Kidney (tissue), 22 donors: ENCODE measurements at places on chromosomes 5 and 9.

DNA sequence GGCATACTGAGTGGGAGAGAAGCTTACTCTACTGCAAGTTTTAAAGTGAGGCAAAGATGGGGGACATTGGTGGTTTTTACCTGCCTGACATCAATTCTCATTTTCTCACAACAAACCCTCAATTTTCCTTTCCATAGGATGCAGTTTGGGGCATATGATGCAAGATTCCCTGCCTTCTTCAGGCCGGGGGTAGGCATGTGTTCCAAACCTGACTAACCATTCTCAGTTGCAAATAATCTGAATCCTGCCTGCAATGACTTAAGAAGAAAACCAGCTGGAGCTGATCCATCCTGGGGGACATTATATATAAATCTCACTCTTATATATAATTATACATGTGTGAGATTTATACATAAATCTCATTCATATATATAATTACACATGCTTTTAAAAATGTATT lies 223.6 kb upstream of the EFNA5 start:
- DNase-seq = no peak

- DNase-seq = no peak
Observed at GRCh38 chr9:72579880-72580550, 58.6 kb downstream of the TMC1 start.

DNA sequence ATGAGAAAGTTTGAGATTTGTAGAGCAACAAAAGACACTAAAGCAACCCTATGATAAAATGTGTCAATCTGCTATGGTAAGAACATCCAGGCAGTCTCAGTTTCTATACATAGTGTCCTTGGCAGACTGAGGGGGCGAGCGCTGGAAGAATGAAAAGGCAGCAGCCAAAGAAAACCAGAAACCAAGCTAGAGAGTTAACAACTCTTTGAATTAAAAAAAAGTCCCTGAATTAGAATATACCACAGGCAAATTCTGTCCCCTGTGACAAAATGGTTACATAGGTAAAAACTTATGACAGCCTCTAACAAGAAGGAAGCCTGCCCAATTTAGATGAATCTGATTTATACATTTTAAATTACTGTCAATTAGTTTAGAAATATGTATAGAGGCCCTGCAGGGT lies 106.7 kb downstream of the OXCT1 start:
- DNase-seq = no peak

DNA sequence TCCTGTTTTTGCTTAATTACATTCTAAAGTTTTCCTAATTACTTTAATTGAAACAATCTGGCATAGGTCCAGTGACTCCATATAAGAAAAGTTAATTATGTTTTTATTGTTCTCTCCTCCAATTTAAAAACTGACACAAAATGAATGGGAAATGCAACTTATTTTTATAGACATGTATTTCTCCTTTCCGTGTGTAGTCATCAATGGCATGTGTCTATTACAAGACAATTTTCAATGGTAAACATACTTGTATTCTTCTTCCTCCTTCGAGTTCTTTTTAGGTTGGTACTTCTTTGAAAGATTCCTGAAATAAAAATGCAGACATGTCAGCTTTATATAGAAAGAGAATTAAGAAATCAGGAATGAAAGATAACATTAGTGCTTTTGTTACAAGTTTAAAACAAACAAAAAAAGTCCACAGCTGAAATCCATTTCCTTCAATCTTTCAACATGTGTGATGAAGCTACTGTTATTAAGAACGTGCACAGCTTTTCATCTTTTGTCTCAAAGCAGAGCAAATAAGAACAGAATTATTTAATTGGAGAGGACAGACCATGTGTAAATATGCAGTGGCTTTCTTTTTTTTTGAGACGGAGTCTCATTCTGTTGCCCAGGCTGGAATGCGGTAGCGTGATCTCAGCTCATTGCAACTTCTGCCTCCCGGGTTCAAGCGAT lies 63.8 kb downstream of the FNBP1 start:
- no peak for DNase-seq

- no peak for DNase-seq
Observed at GRCh38 chr9:72808446-72808768, 144.4 kb downstream of the ALDH1A1 start.

GRCh38 chr5:172502410-172502809 lies 48.1 kb upstream of the SH3PXD2B start:
- DNase-seq = no peak

DNA sequence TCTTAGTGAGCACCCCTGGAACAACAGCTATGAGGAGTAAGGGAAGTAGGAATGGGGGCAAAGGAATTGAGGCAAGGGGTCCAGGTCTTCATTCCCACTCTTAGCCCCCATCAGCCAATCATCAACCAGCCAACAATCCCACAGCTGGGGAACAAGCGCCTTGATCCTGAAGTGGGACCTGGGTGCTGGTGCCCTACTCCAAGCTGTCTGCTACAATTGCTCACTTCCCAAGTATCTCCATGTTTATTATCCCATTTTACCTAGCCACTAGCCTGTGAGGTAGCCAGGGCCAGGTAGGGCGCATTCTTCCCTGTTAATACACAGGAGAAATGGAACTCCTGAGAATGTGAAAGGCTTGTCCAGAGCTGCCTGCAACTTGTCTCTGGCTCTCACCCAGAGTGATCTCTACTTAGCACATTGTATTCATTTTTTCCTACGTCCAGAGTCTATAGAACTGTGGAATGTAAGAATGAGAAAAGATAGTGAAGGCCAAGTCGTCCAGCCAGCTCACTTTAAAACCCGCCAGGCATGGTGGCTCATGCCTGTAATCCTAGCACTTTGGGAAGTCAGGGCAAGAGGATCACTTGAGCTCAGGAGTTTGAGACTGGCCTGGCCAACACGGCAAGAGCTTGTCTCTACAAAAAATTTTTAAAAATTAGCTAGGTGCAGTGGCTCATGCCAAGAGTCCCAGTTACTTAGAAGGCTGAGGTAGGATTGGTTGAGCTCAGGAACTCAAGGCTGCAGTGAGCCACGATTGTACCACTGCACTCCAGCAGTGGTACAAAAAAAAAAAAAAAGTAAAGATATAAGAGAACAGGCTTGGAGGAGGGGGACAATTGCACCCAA lies 6.2 kb upstream of the DNAJC18 start:
- no peak for DNase-seq

DNA sequence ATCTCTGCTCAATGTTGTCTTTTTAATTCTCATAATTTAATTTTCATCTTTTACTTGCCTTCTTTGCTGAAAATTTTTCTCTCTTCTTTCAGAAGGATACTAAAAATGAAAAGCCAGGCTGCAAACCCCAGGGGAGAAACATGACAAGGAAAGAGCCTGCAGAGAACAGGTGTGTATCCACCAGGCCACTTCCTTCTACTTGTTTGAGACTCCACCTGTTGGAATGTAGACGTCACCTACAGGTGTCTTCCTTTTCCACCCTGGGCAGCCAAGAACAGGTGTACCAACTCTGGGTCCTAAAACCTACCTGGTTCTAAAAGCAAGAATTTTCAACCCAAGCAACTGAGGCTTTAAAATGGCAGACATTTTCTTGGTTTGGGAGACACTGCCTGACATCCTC lies 166.8 kb downstream of the ATP10B start:
- DNase-seq = no peak

DNA sequence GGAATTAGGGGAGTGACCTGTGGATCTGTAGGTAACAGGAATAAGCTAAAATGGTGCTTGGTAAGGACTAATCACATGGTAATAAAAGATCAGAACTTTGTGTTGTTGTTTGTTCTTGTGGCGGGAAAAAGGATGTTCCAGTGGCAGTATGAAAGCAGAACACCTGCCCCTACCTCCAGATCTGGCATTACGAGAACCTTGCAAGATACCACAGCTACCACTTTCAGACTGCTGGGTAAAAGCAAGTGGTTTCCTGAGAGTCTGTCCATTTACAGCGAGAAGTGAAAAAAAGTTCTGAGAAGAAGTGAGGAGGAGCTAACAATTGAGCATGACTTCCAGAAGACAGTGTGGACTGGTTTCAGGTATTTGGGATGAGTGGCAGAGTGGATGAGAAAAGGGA lies 252.5 kb downstream of the TLE4 start:
- DNase-seq = no peak

- DNase-seq = no peak
Observed at GRCh38 chr9:136784249-136784996, 6.7 kb upstream of the TMEM141 start.

DNA sequence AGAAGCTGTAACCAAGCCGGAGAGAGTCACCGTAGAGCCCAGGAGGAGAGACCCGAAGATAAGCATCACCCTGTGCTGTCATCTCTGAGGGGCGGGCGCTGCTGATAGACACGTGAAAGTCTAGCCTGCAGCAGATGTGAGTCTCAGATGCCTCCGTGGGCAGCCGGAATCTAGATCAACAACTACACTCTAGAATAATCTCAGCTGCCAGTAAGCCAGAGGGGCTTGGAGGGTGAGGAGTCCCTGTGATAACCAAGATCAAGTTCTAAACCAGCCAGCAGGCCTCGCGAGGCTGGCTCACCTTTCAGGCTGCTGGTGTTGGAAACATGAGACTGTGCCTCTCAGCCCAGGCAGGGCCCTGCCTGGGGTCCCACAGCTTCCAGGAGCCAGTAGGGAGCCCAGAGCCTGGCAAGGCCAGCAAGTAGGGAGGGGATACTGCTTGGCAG lies 54.1 kb downstream of the DAPK1 start:
- DNase-seq = no peak
